ENCODE measurements at places on chromosomes 5 and 9. TPM values are rescaled to one million over a fixed set of nuclear protein-coding genes. Genes with fewer than 3 reads are reported as not detected.

DNA sequence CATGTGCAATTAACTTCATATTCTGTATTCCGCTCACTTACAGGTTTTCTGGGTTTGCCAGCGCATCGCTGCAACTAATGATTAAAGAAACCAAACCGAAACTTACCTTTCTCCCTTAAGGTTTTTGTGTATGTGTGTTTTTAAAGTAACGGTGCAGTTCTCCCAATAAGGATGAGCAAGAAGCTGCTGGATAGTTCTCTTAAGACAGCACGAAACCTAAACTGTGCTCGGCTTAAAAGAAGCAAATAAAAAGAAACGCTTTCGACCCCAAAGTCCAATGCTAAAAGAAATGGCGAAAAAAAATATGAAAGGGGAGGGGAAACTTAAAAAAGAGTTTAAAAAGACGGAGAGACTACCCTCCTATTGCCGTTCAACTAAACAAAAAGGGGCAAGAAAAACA is 340 bp downstream of the ELAVL2 start:
- DNase-seq, result no peak

- no peak for DNase-seq
Observed at GRCh38 chr5:66315784-66316183, 171.7 kb downstream of the SREK1 start.

DNA sequence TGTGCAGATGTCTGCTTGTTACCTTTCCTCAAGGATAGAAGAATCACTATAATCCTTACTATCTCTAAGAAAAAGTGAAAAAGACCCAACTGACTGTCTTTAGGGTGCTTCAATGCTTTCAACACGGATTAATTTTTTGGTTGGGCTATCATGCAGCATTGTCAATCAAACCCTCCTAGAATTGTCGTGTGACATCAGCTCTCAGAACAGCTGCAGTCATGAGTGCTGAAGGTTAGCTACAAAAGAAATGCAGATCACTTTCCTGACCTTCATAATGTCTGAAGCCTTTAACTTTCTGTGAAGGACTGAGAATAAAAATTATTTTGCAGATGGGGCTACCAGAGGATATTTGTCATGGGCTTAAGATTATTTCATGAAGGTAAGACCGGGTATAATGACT is 107.9 kb upstream of the EFNA5 start:
- no peak for DNase-seq

DNA sequence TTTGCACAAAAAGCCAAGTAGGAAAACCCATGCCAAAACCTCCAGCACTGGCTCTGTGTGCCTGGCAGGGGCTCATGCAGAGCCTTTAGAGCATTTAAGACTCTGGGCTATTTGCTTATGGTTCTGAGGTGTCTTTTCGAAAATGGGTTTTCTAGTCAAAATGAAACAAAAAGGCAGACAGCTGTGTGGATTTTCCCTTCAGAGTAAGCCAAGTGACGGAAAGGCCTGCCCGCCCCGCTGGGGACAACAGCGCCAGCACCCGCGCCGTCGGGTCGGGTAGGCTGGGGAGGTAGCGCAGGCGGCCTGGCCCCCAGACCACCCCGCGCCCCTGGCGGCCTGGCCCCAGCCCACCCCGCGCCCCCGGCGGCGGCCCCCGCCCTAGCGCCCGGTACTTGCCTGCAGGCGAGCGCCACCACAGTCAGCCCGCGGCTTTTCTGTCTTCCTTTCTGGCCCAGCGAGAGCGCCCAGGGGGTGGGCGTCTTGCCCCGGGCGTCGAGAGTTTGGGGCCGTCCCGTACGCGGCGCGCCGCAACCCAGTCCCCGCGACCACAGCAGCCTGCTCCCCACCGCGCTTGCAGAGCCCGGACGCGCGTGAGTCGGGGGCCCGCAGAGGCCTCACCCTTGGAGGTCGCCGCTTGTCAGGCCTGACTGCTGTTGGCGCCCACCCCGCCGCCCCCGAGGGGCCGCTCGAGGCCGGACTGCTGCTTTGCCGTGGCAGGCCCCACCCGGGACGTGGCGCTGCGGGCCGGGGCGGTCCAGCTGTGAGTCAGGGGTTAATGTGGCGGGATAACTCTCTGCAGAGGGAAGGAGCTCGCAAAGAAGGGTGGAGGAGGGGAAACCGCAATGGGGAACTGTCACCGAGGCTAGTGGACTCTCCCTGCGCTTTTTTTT is at the start of gene TICAM2:
Gene TICAM2 (minus strand): TSS at position 779 of the 890 bp plus-strand sequence. CDS start 21,223 bp downstream, outside the sequence.
- peak; percentile 43 for DNase-seq

DNA sequence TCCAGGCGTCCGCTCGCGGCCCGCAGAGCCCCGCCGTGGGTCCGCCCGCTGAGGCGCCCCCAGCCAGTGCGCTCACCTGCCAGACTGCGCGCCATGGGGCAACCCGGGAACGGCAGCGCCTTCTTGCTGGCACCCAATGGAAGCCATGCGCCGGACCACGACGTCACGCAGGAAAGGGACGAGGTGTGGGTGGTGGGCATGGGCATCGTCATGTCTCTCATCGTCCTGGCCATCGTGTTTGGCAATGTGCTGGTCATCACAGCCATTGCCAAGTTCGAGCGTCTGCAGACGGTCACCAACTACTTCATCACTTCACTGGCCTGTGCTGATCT is 294 bp downstream of the ADRB2 start:
- DNase-seq, result no peak

DNA sequence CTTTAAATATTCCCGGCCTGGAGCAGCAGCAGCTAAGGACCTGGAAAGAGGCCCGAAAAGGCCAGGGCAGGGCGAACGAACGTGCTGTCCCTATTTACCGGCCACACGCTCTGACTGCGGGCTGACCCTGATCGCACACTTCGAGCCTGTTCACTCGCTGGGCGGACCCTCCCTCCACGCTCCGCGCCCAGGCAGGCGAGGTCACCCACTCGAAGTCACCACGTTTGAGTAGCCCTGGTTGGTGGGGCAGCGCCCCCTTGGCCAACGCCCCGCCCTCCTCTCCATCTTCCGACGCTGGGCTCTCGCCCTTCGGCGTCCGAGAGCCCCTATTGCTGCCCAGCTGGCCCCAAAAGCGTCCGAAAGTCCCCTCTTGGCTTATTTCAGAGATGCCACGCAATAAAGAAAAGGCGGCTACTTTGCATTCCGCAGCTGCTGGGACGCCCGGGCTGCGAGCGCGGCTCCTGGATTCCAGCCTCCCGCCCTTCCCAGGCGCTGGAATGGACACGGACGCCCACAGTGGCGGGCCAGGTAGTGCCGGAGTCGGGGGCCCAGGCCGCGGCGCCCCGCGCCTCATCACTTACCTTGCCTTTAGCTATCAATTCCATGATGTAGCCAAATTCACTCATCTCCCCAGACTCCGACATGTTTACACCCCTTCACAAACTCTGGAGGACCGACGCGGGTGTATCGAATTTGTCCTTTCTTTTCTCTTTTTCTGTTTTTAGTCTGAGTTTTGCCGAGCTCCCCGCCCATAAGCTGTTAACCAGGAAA is 9.9 kb upstream of the TRIM36 start:
- DNase-seq, result peak; percentile 33

DNA sequence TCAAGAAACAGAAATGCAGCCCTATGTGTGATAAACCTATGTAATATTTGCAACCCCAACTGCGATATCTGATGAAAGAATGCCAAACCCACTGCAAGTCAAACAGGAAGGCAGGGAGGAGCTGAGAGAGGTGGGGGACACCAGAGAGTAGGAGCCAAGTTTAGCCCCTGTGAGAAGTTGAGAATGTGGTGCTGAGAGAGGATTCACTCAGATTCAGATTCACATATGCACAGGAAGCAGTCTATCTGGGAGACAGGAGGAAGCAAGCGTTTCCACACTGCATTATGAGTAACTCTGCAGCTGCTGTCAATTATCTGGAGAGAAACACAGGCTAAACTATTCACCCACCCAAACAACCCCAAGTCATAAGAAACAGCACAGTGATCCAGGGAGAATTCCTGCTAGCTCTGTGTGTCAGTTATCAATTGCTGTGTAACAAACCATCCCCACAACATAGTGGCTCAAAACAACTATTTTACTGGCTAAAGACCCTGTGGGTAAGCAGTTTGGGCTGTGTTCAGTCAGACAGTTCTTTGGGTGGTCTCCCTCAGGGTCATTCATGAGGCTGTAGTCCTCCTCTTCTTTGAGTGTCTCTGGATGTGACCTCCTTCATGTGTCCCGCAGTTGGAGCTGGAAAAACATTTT is 161.9 kb upstream of the RAI14 start:
- no peak for DNase-seq

GRCh38 chr5:140417235-140417634 is 15.6 kb downstream of the ANKHD1 start:
- DNase-seq, result no peak

DNA sequence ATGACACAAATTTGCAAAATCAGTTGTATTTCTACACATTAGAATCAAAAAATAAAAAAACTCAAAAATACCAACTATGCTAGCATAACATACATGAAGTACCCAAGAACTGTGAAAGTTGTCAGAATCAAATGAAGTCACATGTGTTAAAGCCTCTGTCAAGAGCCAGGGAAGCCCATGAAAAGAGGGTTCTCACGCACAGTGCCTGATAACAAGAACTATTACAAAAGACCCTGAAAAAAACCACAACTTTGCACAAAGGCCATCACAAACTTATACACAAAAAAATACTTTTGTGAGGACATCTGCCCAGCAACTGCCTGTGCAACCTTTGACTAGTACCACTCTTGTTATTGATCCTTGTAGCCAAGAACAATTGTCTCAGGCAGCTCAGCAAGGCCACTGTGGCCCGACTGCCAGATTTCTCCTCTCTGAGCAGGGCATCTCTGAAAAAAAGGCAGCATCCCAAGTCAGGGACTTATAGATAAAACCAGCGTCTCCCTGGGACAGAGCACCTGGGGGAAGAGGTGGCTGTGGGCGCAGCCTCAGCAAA is 28.9 kb upstream of the HNRNPA0 start:
- DNase-seq, result no peak

Gene ZNF883
- polyA plus RNA-seq, result 11.1 TPM

All from left kidney (tissue), 8 donors.